CD14-positive monocyte (primary cell): ENCODE measurements at places on chromosomes 4 and X. TPM values are rescaled to one million over a fixed set of nuclear protein-coding genes. Genes with fewer than 3 reads are reported as not detected.

S100P gene
- 71.2 TPM for polyA plus RNA-seq

CT45A3 gene
- polyA plus RNA-seq: not detected in 2 replicates

MAGEA6 gene
- not detected for polyA plus RNA-seq

SLC16A2 gene
- not detected for polyA plus RNA-seq

NWD2 gene
- not detected for polyA plus RNA-seq

EDA gene
- 0.31 TPM for polyA plus RNA-seq

F9 gene
- polyA plus RNA-seq: not detected

SH3D19 gene
- polyA plus RNA-seq: not detected in 2 replicates

GPC3 gene
- polyA plus RNA-seq: not detected in 2 replicates

WAS gene
- polyA plus RNA-seq: 38.0 TPM

DNA sequence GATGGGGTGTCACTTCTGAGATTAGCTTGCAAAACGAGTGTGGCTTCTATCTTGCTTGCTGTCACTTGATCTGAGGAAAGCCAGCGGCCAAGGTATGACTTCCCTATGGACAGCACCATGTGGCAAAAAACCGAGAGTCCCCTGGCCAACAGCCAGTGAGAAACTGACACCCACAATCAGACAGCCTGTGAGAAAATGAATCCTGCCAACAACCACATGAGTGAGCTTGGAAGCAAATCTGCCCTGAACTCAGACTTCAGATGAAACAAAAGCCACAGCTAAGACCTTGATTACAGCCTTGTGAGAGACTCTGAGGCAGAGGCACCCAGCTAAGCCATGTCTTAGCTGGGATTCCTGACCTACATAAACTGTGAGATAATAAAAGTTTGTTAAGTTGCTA lies 45.5 kb downstream of the PPP1R2C start:
- no peak for DNase-seq

- no peak for DNase-seq
These were observed 16.9 kb downstream of the SYNPO2 start for GRCh38 chr4:118905566-118905965.

- no peak for DNase-seq
These were observed 5.7 kb downstream of the CITED1 start for GRCh38 chrX:72299891-72300630.

GRCh38 chr4:146742416-146742815 lies 103.7 kb downstream of the POU4F2 start:
- no peak for DNase-seq

DNA sequence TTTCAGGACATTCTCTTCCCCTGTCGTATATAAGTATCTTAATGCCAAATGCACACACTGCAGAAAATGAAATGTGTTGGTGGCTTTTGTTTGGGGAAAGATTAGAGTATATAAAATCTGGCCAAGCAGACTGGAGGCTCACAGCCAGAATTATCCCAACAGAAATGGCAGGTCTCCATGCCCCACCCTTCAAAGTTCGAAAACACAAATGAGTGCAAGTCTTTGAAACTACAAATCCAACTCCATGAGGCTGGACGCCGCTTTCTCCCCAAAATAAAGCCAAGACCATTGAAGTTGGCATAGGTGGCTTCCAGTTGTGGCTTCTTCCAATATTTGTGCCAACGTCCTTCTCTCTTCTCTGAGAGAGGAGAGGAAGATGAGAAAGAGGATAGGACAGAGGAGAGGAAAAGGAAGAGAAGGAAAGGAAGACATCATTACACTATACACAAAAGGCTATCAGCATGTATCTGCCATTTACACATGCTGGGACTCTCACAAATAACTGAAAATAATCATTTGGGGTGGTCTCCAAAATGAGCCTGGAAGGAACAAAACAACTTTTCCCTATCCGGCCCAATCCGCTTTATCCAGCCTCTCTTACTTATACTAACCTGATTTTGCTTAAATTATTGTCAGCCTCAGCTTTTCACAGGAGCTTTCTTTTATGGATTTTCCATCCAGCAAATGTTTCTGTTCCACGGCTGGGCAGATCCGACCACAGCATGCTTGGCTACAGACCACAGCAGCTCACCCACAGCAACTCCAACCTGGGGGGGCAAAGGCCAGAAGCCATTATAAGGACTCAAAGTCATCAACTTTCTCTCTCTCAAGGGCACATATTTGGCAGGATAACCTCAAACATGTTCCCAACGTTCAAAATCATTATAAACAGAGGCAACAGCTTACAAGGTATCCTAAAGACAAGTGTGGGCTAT lies 71.7 kb downstream of the APBB2 start:
- DNase-seq: no peak

GRCh38 chr4:139453371-139454110 lies 380 bp upstream of the RAB33B start:
- DNase-seq: peak; percentile 97

DNA sequence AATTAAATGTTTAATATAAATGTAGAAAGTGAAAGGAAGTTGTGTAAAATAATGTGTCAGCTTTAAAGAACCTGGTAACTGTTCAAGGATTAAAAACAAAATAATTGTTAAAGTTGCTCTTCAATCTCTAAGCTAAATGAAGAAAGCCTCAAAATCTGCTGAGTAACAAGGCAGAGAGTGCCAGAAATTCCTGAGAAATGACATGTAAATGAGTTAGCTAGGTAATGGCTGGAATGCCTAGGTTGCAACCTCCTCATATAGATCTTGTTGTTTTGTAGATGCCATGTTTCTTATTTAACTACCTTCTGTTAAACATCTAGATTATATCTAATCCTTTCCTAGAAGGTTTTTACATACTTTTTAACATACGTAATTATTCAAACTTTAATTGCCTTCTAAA lies 763.6 kb upstream of the AGA start:
- DNase-seq: no peak

- DNase-seq: peak; percentile 7
These were observed 191.4 kb downstream of the SPRY1 start for GRCh38 chr4:123587983-123588494.

GRCh38 chrX:55715847-55716246 lies 1.7 kb upstream of the RRAGB start:
- peak; percentile 4 for DNase-seq

- DNase-seq: no peak
These were observed 56.7 kb downstream of the RAPGEF2 start for GRCh38 chr4:159159611-159160010.

- no peak for DNase-seq
These were observed 3.6 kb downstream of the UGT2B7 start for GRCh38 chr4:69099910-69100309.

DNA sequence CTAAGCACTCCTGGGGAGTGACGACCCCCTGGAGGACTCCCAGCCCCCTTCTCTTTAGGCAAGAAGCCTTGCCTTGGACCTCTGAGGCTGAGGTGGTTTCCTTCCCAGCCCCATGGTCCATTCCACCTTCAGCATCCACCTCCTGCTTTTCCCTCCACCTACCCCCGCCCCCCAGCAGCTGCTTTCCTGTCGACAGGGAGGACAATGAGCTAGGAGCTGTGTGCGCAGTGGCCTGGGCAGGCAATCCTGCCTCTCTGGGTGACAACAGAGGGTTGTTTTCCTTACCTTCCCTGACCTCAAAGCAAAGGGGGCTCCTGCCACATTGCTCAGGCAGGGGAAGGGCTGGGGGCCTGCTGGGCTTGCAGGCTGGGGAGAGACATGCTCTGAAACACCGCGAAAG lies 123.5 kb downstream of the BCOR start:
- no peak for DNase-seq

GRCh38 chr4:126123611-126124325 lies 809.0 kb downstream of the FAT4 start:
- no peak for DNase-seq

- peak; percentile 57 for DNase-seq
These were observed 19.6 kb downstream of the TMEM187 start for GRCh38 chrX:153992180-153992579.

DNA sequence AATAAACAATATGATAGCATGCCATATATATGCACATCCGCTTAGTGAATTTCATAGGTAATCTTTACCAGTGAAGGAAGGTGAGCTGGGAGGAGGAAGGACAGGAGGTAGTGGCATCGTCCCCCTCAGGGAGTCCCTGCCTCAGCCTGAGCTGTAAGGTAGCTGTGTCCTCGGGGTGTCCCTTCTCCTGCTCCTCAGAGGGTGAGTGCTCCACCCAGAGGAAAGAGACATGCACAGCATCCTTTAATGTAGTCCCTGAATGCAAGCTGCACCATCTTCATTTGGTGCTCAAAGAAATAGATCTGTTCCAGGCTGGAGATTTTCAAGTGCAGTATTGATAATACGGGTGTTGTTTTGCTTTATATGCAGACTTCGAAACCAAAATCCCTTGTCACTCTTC lies 330.4 kb upstream of the SFRP2 start:
- no peak for DNase-seq

GRCh38 chr4:18593297-18594002 lies 571.9 kb upstream of the LCORL start:
- DNase-seq: peak; percentile 34

- DNase-seq: no peak
These were observed 58.6 kb downstream of the NDST4 start for GRCh38 chr4:115054836-115055235.

GRCh38 chr4:113826421-113826820 lies 64.9 kb upstream of the CAMK2D start:
- no peak for DNase-seq

DNA sequence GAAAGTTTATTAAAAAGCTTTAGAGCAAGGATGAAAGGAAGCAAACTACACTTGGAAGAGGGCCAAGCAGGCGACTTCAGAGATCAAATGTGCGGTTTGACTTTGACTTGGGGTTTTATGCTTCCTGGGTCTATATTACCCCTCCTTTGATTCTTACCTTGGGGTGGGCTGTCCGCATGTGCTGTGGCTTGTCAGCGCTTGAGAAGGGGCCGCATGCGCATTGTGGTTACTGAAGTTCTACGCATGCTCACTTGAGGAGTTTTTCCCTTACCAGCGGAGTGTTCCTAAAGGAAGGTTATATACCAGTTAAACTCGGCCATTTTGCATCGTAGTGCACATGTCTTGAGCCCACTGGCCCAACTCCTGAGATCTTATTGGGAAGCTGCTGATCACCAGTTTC lies 9.9 kb downstream of the ZNF157 start:
- peak; percentile 51 for DNase-seq

- DNase-seq: no peak
These were observed 268.9 kb downstream of the FBXW7 start for GRCh38 chr4:152266831-152267480.

DNA sequence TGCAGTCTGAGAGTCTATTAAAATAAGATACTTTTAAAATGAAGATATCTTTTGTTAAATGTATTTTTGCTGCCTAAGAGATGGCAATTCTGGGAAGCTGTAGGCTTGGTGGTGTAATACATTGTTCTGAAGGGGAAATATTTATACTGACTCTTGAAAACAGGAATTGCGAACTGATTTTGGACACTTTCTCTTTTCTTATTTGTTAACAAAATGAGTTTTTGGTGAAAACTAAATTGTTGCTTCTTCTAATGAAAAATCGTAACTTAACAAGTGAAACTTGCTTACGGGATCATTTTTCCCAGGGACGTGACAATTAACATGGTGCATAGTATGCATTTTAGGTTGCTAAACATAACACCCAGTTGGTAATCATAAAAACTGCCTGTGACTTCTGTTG lies 71.0 kb downstream of the RAPGEF2 start:
- peak; percentile 25 for DNase-seq

GRCh38 chrX:40199704-40200103 lies 101.9 kb upstream of the BCOR start:
- no peak for DNase-seq
